ENCODE measurements at places on chromosomes 2 and 18.
A peak's percentile ranks its signal among the peaks of the same experiment; 100 is the strongest.

- no peak for DNase-seq
- no peak overlapping the region for H3K4me3 ChIP-seq
- no peak overlapping the region for H3K27ac ChIP-seq
- H3K4me1 ChIP-seq = no peaks in the 10 kb centered on the region
- no peaks in the 10 kb centered on the region for H3K27me3 ChIP-seq
These were observed 219.6 kb upstream of the RAB12 start for GRCh38 chr18:8389391-8390340.

GRCh38 chr2:144006139-144006538 is 513.8 kb downstream of the ZEB2 start:
- no peaks in the 10 kb centered on the region for H3K4me1 ChIP-seq
- no peak for DNase-seq
- H3K27ac ChIP-seq = no peak overlapping the region
- H3K4me3 ChIP-seq = no peak overlapping the region
- no peaks in the 10 kb centered on the region for H3K27me3 ChIP-seq

- DNase-seq = no peak
- no peak overlapping the region for H3K27ac ChIP-seq
- peaks cover under 1% of the 10 kb centered on the region for H3K4me1 ChIP-seq
- H3K27me3 ChIP-seq = no peaks in the 10 kb centered on the region
- no peak overlapping the region for H3K4me3 ChIP-seq
These were observed 9.7 kb upstream of the NMUR1 start for GRCh38 chr2:231539991-231540390.

GRCh38 chr18:63879709-63880108 is 7.8 kb upstream of the SERPINB2 start:
- H3K36me3 ChIP-seq = no peaks in the 10 kb centered on the region
- DNase-seq = no peak
- H3K4me3 ChIP-seq = no peak overlapping the region
- H3K4me1 ChIP-seq = no peaks in the 10 kb centered on the region
- no peaks in the 10 kb centered on the region for H3K27me3 ChIP-seq

DNA sequence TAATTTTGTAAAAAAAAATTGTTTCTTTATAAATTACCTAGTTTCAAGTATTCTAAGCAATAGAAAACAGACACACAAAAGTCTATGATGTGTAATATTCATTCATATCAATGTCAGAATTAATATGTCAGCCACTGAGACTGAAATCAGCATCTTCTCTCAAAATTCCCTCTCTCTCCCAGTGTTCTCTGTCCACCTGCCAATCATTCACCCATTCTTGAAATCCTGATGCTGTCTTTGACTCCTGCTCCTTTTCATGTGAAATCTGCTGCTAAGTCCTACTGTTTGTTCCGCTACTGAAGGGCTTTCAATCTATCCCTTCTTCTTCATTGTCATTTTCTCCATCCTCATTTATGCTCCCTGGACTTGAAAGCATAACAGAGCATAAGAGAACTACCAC is 257.9 kb downstream of the SATB2 start:
- no peaks in the 10 kb centered on the region for H3K36me3 ChIP-seq
- H3K27me3 ChIP-seq = no peaks in the 10 kb centered on the region
- no peak overlapping the region for H3K4me3 ChIP-seq
- H3K27ac ChIP-seq = no peak overlapping the region
- DNase-seq = no peak

DNA sequence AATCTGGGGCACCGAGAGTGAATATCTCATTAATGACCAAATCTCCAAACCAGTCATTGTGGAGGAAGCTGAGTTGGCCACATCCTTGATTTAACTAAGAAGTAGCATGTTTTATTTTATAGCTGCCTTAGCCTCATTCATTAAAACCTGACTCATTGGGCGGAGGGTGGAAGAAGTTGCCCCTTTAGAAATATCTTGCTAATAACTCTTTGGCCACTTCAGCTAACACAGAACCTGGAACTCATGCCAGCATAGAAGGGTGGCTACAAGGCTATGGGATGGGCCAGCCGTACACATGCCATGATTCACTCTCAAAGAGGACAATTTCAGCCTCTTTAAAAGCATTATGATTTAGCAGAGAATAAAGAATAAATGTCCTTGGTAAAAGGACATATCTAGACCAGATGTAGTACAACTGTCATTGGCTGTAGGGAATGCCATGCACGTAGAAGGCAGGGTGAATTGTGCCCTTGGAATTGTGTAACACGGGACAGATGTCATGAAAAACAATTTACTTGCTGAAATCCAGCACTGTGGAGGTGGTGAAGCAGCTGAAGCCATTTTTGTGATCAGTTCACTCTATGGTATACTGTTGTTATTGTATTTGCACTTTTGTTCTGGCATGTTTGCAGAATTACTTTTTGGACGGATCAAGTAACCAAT is 330.0 kb downstream of the PLCL1 start:
- no peak for DNase-seq
- H3K27me3 ChIP-seq = no peaks in the 10 kb centered on the region
- no peak overlapping the region for H3K4me3 ChIP-seq
- H3K36me3 ChIP-seq = no peaks in the 10 kb centered on the region

- no peak overlapping the region for H3K4me3 ChIP-seq
- no peak for DNase-seq
- no peaks in the 10 kb centered on the region for H3K36me3 ChIP-seq
- no peaks in the 10 kb centered on the region for H3K27me3 ChIP-seq
These were observed 385.3 kb upstream of the SMIM21 start for GRCh38 chr18:75812761-75813160.

GRCh38 chr2:69743847-69744264 is 1.9 kb downstream of the ANXA4 start:
- H3K4me3 ChIP-seq = no peak overlapping the region
- no peaks in the 10 kb centered on the region for H3K27me3 ChIP-seq
- H3K4me1 ChIP-seq = peaks cover 34% of the 10 kb centered on the region

DNA sequence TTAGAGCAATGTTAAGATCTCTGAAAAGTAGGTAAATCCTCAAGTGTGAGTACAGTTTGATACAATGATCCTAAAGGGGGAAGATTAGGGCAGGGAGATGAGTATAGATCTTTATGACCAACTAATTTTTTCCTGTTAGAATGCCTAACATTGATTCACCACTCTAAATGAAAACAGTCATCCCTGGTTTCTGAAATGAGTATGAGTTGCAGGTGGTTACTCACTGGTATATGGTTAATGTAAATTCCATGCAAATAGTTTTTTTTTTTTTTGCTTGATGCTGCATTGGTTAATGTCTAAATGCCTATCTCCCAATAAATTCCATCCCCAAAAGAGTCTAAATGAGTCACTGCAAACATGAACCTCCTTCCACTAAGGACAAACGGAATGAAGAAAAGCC is 55.0 kb upstream of the SERPINB2 start:
- DNase-seq = no peak
- no peaks in the 10 kb centered on the region for H3K4me1 ChIP-seq
- H3K4me3 ChIP-seq = no peak overlapping the region
- no peaks in the 10 kb centered on the region for H3K36me3 ChIP-seq
- no peaks in the 10 kb centered on the region for H3K27me3 ChIP-seq

GRCh38 chr2:189177251-189177840 is 2.2 kb downstream of the COL5A2 start:
- no peaks in the 10 kb centered on the region for H3K4me1 ChIP-seq
- H3K27ac ChIP-seq = no peak overlapping the region
- H3K36me3 ChIP-seq = no peaks in the 10 kb centered on the region
- H3K4me3 ChIP-seq = peak overlapping the region; percentile 54

GRCh38 chr18:58526425-58527284 is 102.2 kb downstream of the ALPK2 start:
- no peak for DNase-seq
- no peaks in the 10 kb centered on the region for H3K36me3 ChIP-seq
- H3K27me3 ChIP-seq = no peaks in the 10 kb centered on the region
- H3K27ac ChIP-seq = no peak overlapping the region

DNA sequence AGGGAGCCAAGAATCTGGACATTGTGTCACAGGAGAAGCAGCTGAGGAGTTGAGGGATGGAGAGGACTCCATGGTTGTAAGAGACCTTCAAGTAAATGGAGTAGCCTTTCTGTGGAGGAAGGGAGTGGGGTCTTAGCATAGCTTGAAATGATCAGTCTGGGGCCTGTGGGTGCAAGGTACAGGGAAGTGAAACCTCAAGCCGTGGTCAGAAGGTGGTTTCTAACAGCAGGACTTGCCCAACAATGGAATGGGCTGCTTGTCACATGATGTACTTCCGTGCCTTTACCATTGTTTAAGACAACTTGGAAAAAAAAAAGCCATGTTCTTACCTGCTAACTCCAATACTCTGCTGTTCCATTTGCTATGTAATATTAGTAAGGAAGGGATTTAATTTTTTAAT is 140.7 kb downstream of the LDLRAD4 start:
- no peaks in the 10 kb centered on the region for H3K27me3 ChIP-seq
- no peak for DNase-seq
- no peak overlapping the region for H3K4me3 ChIP-seq
- no peaks in the 10 kb centered on the region for H3K36me3 ChIP-seq

- H3K4me3 ChIP-seq = no peak overlapping the region
- H3K27ac ChIP-seq = no peak overlapping the region
- no peak for DNase-seq
- no peaks in the 10 kb centered on the region for H3K36me3 ChIP-seq
- no peaks in the 10 kb centered on the region for H3K27me3 ChIP-seq
- H3K4me1 ChIP-seq = no peaks in the 10 kb centered on the region
These were observed 449.6 kb downstream of the SPAG16 start for GRCh38 chr2:213733893-213734292.

DNA sequence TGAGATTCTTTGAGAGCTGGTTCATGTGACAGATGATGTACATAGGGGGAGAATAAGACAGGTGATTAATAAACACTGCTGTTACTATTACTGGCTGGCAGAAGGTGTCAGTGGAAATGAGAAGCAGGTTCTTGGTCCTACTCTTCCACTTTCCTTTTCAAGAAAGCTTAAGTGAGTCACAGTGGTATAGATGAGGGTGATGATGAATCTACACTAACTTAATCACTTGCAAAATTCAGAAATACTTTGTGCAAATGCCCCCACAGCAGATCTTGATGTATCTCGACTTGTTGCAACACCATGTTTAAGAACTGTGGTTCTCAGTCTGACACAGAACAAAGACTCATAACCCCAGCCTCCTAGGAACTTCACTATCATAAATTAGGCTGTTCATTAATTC is 35.9 kb upstream of the MGAT5 start:
- no peaks in the 10 kb centered on the region for H3K27me3 ChIP-seq
- no peak overlapping the region for H3K4me3 ChIP-seq
- no peaks in the 10 kb centered on the region for H3K36me3 ChIP-seq
- DNase-seq = no peak
- no peak overlapping the region for H3K27ac ChIP-seq

GRCh38 chr2:183519371-183520056 is 395.3 kb downstream of the NUP35 start:
- no peak for DNase-seq
- no peak overlapping the region for H3K4me3 ChIP-seq
- H3K27ac ChIP-seq = no peak overlapping the region

- H3K27ac ChIP-seq = no peak overlapping the region
- no peaks in the 10 kb centered on the region for H3K27me3 ChIP-seq
- H3K4me3 ChIP-seq = no peak overlapping the region
- DNase-seq = no peak
- H3K36me3 ChIP-seq = no peaks in the 10 kb centered on the region
These were observed 463.4 kb downstream of the EIPR1 start for GRCh38 chr2:2914252-2914651.

DNA sequence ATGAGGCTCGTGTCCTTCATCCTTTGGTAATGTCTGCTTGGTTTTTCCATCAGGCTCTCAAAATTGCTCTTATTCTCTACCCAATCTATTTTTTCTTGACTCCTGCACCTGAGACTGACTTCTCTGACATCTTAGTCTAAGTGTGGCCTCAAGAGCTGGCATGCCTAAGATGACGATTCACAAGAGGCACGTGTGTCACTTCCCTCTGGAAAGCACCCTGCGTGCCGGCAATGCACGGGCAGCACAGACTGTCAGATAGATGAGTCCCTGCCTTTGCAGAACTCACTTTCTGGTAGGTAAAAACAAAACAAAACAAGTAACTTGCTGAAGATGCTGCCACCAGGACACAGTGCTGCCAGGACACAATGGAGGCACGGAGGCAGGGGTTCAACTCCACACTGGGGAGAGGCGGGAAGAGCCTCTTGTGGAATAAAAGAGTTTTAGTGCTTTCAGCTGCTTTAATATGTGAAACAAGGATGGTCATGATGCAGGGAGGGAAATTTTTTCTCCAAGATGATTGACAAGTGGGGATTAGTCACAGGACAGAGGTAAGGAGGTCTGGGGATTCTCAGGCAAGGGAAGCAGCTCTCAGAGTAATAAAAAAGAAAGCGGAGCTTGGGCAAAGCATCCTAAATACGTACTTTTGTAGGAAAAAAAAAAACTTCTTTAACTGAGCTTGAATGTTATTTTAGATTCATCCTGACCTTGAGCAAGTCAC is 27.3 kb downstream of the CYB5A start:
- H3K27me3 ChIP-seq = no peaks in the 10 kb centered on the region
- DNase-seq = no peak
- H3K4me3 ChIP-seq = no peak overlapping the region

GRCh38 chr2:142153601-142154000 is 22.8 kb upstream of the LRP1B start:
- no peaks in the 10 kb centered on the region for H3K27me3 ChIP-seq
- H3K4me3 ChIP-seq = no peak overlapping the region
- H3K27ac ChIP-seq = no peak overlapping the region
- DNase-seq = no peak
- no peaks in the 10 kb centered on the region for H3K36me3 ChIP-seq

DNA sequence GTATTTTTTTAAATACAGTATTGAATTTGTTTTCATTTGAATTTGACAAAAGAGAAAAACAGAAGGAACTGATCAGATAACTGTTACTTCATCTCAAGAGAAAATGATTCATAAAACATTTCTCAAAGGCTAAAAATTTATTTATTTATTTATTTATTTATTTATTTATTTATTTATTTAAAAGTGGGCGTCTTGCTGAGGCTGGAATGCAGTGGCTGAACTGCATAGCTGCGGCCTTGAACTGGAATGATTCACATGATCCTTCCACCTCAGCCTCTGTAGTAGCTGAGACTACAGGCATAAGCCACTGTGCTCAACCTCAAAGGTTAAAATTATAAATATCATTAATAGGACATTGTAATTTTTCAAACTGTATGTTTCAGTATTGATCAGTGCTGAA is 4.5 kb upstream of the PUM2 start:
- DNase-seq = no peak
- H3K27me3 ChIP-seq = no peaks in the 10 kb centered on the region
- H3K4me3 ChIP-seq = no peak overlapping the region

GRCh38 chr18:9751371-9752031 is 43.4 kb downstream of the RAB31 start:
- no peaks in the 10 kb centered on the region for H3K27me3 ChIP-seq
- no peaks in the 10 kb centered on the region for H3K36me3 ChIP-seq
- no peak overlapping the region for H3K4me3 ChIP-seq
- H3K27ac ChIP-seq = no peak overlapping the region

DNA sequence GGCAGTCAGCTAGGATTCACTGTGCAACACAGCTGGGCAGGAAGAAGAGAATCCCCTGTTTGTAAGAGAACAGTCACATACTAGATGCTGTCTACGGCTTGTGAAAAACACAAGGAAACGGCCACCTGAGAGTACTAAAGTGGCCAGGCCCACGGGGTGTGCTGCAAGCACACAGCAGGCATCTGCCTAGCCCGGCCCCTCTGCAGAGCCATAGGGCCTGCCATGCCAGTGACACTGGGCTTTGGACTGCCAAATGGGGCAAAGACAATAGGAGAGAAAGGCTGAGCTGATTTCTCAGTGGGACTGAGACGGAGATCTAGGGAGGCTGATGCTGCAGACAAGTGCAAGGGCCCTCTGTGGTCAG is 10.3 kb downstream of the TUBB6 start:
- H3K4me3 ChIP-seq = no peak overlapping the region
- H3K27ac ChIP-seq = peak overlapping the region; percentile 80
- DNase-seq = no peak

All from esophagus squamous epithelium (tissue), 5 donors.